Mammary epithelial cell (primary cell): ENCODE measurements at places on chromosomes 2 and 18. TPM values are rescaled to one million over a fixed set of nuclear protein-coding genes. Genes with fewer than 3 reads are reported as not detected.

The TTN gene
- under 0.01 TPM for total RNA-seq

The TRIB2 gene
- total RNA-seq: 30.7 TPM

The IGFBP2 gene
- 782 and 1,116 TPM in 2 replicates for total RNA-seq

The STPG4 gene
- 0.64 TPM in 1 of 2 replicates, not detected in the other for total RNA-seq

The ORMDL1 gene
- total RNA-seq: 56.2 and 67.3 TPM in 2 replicates

The GALNT14 gene
- total RNA-seq: 12.7 TPM

The PLGLB2 gene
- total RNA-seq: 0.35 TPM in 1 of 2 replicates, not detected in the other

The FZD7 gene
- 66.5 TPM for total RNA-seq

The ING5 gene
- total RNA-seq: 27.0 and 28.9 TPM in 2 replicates

The HJURP gene
- total RNA-seq: 10.3 and 43.5 TPM in 2 replicates

The NCKAP5 gene
- 9.3 TPM for total RNA-seq

The NIF3L1 gene
- 18.3 and 23.2 TPM in 2 replicates for total RNA-seq

The SERPINB10 gene
- total RNA-seq: not detected

The HOXD3 gene
- total RNA-seq: not detected

The UGT1A8 gene
- not detected in 2 replicates for total RNA-seq

The ST6GAL2 gene
- 1.8 TPM for total RNA-seq

The REG1B gene
- total RNA-seq: not detected

The NT5C1B gene
- total RNA-seq: 0.17 TPM

The GLI2 gene
- not detected in 2 replicates for total RNA-seq

The LIPG gene
- 72.5 and 78.8 TPM in 2 replicates for total RNA-seq

The ERBB4 gene
- total RNA-seq: not detected in 2 replicates

The FAM124B gene
- not detected for total RNA-seq

The PIEZO2 gene
- total RNA-seq: not detected in 2 replicates
